ENCODE measurements at places on chromosomes 4 and X.

DNA sequence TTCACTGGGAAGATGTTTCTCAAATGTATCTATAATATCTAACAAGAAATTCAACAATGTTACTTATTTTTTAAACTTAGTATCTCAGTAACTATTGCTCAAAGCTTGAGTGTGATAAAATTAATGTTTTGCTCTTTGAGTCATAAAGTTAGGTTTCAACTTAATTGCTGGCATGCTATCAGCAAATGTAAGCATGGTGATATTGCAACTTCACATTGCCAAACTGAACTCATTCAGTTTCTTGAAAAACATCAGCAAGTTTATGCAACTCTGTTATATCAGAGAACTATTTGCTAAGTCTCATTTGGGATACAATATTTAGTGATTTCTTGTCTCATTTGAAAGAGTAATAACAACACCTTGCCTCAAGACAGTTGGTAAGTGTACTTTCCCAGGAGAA is 91.2 kb upstream of the KLF3 start:
- DNase-seq: no peak

GRCh38 chr4:156799121-156799589 is 172.4 kb downstream of the PDGFC start:
- no peak for DNase-seq

- no peak for DNase-seq
Measured at GRCh38 chr4:174429701-174430410, 92.4 kb downstream of the HPGD start.

- no peak for DNase-seq
Measured at GRCh38 chrX:19772096-19772821, 115.1 kb downstream of the SH3KBP1 start.

DNA sequence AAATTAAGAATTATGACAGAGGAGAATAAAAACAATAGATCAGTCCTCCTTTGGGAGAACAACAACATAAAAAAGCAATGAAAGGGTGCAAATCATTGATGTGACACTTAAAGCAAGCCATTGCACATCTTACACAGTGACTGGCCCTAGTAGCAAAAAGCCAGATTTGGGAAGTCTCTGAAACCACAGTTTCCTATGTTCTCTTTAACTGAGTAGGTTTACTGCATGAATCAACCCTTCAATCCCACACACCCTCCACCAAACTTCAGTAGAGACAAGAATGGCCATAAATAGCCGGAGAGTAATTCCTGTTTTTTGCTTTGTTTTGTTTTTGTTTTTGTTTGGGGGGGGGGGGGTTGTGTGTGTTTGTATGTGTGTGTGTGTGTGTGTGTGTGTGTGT is 180.8 kb downstream of the VEGFC start:
- no peak for DNase-seq

All from stimulated activated CD4-positive, alpha-beta T cell treated with anti-CD3 and anti-CD28 coated beads, Interleukin-2, amount 100 ng/mL, for 24 hours (primary cell).